ENCODE measurements at places on chromosomes 5 and 9.

DNA sequence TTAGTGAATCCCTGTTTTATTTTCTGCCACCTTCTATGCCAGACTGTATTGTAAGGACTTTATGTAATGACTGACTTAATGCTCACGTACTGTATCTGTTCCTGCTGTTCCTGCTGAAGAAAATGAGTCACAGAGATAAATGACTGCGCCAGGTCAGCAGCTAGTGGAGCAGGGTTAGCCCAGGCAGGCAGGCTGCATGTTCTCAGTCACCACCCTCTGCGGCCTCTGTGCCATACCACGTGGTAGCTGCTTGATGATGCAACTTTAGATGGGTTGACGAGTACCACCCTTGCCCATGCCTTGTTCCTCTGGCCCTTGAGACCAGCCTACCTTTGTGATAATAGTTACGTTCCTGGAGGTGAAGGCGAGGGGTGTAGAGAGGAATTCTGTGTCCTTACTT is 161.9 kb downstream of the TRIO start:
- no peak for DNase-seq

- DNase-seq = no peak
Measured at GRCh38 chr5:136026636-136027035, 2.2 kb upstream of the TGFBI start.

- peak; percentile 18 for DNase-seq
Measured at GRCh38 chr5:373710-374602, 52.4 kb downstream of the AHRR start.

GRCh38 chr5:59039296-59040023 is 456.6 kb downstream of the RAB3C start:
- peak; percentile 74 for DNase-seq

GRCh38 chr5:122977319-122977718 is 59.2 kb downstream of the PPIC start:
- DNase-seq = no peak

- no peak for DNase-seq
Measured at GRCh38 chr5:958701-959571, 49.7 kb upstream of the NKD2 start.

- no peak for DNase-seq
Measured at GRCh38 chr9:135776893-135777622, 75.1 kb downstream of the KCNT1 start.

- DNase-seq = no peak
Measured at GRCh38 chr9:127854184-127854806, at the start of gene ENG. TSS of gene ENG (minus strand) at chr9:127854658. CDS start at chr9:127854355, 303 bp downstream.

DNA sequence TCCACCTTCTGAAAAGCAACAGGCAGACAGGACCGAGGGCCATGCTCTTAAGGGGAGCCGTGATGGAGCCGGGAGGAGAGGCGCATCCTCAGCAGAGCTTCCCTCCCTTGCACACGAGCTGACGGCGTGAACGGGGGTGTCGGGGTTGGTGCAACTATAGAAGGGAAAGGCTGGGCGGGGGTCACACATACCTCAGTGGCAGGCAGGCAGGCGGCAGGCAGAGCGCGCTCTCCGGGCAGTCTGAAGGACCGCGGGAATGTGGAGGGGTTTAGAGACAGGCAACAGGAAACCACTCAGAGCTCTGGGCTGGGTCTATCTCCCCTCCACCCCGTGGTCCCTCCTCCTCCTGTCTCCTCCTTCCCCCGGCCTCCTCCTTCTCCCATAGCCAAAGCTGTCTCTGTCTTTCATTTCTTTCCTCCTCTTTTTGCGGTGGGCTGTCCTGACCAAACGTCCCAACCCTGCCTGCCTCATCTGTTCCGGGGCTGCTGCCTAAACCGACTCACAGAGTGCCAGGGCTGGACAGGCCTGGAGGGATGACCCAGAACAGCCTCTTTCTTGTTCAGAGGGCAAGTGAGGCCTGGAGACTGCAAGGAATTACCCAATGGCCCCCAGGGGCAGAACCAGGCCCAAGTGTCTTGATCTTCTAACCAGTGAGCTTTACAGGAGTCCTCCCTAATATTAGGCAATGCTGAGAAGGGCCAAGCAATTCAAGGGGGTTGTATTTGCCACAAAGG is at the start of gene SPARC:
TSS of gene SPARC (minus strand) at position 242 of the 734 bp plus-strand sequence. CDS start 10,727 bp downstream, outside the sequence.
- DNase-seq = no peak

DNA sequence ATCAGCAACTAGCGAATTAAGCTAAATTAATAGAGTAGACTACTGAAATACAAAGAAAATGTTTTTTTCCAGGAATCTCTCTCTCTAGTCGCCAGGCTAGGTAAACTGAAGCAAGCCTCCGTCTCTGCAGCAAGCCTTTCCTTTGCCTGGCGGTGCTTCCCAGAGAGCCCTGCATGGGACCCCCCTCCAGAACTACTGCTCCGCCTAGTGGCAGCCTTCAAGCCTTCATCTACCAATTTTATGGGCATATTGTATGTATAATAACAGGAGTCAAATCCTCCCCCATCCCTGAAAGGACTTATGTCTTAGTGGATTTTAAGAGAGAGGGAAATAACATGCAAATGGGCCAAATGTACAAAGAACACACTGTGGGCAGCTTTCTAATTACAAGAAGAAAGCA is 241.9 kb downstream of the SAXO1 start:
- no peak for DNase-seq

DNA sequence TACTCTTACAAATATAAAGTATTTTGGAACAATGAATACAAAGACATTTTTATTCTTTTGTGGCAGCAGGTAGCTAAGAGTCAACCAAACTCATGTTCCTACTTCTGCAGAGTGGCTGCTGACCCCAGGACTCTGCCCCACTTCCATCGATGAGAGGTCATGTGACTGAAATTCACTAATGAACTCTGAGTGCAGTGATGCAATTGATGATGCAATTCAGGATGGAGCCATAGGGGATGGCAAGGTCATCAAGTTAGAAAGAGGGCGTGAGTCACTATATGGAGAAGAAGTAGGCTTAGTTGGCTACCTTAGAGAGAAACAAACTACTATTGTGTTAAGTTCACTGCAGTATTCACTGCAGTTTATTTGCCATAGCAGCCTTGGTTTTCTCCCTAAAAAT is 340.4 kb downstream of the CTNND2 start:
- DNase-seq = no peak

- DNase-seq = no peak
Measured at GRCh38 chr5:42840269-42840668, 28.6 kb upstream of the SELENOP start.

DNA sequence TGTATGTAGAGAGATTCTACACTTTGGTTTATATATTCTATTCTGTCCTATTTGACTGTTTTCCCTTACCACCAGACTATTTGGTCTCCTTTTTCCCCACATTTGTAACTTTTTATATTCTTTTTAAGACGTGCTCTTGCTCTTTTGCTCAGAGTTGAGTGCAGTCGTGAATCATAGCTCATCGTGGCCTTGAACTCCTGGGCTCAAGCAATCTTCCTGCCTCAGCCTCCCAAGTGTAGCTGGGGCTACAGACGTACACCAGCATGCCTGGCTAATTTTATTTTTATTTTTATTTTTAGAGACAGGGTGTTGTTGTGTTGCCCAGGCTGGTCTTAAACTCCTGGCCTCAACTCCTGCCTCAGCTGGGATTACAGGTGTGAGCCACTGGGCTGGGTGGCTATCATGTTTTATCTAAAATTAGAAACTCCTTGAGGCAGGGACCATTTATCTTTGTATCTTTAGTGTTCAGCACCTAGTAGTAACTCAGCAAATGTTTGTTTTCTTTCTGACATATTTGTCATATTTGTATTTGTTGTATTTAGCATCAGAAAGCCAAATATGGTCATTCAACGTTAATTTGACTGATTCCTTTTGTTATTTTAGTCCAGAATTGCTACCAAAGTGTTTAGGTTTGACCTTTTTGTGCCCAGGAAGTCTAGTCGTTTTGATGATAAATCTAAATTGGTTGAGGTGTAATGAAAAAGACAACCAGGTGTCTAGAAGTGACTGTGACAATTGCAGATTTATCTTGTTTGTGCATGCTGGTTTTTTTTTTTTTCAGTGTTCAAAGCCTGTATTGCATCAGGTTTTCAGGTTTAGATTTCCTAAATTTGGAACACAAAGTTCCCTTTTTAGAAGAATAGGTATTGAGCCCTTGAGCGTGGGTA is 44.3 kb downstream of the ERBIN start:
- no peak for DNase-seq

DNA sequence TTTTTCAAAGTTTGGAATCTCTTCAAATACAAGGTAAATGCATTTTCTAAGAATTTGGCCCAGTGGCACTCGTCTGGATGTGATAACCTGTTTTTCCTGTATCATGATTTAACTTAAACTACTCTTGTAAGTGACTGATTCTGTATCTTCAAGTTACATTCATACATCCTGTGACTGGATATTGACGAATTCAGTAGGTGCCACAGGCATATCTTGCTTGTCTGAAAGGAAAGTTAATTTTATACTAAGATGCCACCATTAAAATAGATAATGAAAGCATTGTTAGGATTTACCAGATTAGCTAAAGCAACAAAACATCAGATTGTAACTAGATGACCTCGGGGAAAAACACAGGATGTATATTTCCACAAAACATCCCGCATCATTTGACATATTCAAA is 175.3 kb upstream of the ZNF608 start:
- no peak for DNase-seq

GRCh38 chr5:58378613-58379390 is 81.1 kb downstream of the PLK2 start:
- no peak for DNase-seq

DNA sequence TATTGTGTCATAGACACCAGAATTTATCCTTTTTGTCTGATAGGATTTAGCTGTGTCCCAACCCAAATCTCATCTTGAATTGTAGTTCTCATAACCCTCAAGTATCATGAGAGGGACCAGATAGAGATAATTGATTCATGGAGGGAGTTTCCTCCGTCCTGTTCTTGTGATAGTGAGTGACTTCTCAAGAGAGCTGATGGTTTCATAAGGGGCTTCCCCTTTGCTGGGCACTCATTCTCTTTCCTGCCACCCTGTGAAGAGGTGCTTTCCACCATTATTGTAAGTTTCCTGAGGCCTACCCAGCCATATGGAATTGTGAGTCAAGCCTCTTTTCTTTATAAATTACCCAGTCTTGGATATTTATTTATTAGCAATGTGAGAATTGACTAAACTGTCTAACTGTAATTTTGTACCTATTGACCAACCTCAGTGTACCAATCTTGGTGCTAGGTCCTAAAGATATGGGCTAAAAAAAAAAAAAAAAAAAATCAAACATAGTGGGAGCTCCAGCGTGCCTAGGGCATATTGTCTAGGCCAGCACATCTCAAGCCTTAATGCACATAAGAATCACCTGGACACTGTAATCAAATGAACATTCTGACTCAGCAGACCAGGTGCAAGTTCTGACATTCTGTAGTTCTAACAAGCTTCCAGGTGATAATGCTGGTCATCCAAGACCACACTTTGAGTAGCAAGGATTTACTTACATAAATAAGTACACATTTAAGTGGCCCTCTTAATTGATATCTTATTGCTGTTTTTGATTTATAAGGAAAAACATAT is 30.5 kb downstream of the ST8SIA4 start:
- DNase-seq = no peak

DNA sequence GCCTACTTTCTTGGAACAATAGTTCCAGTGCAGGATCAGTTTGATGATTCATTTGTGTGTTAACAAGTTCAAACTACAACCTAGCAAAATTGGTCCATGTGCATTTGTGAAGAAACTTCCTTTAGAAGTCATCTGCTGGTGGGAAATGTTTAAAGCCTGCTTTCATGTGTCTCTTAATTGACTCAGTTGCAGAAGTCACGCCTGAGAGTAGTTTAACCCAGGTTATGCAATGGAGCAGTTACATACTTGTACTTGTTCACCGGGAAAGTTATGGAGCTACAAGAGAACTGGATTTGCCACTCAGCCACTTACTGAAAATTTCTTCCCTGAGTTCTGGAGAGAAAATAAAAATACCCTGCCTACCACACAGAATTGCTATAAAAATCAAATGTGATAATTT is 1397.8 kb downstream of the PTPRD start:
- no peak for DNase-seq

GRCh38 chr5:147852365-147852764 is 20.9 kb upstream of the SPINK1 start:
- no peak for DNase-seq

- DNase-seq = no peak
Measured at GRCh38 chr5:29935371-29935770, 1258.1 kb upstream of the CDH6 start.

- no peak for DNase-seq
Measured at GRCh38 chr5:22496666-22497065, 356.5 kb downstream of the CDH12 start.

DNA sequence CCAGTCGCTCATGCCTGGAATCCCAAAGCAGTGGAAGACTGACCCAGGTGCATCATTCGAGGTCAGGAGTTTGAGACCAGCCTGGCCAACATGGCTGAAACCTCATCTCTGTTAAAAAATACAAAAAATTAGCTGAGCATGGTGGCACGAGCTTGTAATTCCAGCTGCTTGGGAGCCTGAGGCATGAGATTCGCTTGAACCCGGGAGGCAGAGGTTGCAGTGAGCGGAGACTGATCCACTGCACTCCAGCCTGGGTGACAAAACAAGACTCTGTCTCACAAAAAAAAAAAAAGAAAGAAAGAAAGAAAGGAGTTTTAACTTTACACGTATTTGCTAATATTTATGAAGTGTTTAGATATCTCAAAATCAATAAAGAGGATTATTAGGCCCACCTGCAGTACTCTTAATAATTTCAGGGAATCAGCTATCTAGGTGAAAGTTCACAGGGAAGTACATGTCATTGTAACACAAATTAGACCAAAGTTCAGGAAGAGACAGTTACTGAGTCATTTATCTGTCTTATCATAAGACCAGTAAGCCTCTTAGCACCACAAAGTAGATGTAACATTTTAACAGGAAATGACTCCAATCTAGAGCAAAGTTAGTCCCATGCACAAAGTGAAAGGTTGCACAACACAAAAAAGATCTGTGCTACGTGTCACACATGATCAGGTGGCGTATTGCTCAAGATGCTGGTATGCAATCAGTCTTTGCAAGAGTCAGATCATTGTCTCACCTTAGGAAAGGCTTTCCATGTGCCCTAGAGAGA is 34.1 kb upstream of the PLIN2 start:
- DNase-seq = no peak

DNA sequence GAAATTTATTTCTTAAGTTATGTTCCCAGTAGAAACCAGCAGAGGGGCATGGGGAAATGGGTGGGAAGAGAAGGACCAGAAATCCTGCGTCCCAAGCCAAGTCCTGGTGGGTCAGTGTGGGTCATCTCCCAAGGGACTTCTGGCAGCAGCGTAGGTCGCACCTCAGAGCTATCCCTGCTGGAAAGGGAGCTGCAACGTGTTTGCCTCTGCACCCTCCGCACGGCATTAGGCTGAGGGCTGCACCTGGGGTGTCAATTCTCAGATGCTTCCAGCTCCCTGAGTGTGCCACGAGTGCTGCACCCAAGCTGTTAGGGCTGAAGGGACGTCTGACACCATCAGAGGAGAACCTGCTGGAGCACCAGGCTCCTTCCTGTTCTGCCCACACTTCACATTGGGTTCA is 182.8 kb downstream of the CACNA1B start:
- DNase-seq = no peak
